HCEC 1CT (cell line): ENCODE measurements at places on chromosomes 12 and 14.

GRCh38 chr14:77498984-77499527 is 440 bp upstream of the ISM2 start:
- no peak for DNase-seq

DNA sequence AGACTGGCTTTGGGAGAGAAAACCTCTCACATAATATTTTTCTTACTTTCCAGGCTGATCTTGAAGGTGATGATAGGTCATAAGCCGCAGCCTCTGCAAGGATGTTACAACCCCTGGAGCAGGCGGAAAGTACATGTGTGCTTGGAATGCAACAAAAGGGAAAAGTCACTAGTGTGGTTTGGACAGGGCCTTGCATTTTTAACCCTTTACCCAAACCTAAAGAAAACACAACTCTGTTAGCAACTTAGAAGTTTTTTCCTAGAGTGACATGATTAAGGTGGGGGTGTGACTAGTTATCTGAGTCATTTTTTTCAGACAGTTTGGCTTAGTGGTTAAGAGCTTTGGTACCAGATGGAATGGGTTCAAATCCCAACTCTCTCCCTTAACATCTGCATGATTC is 97.0 kb downstream of the TMEM30B start:
- DNase-seq, result peak; percentile 94

DNA sequence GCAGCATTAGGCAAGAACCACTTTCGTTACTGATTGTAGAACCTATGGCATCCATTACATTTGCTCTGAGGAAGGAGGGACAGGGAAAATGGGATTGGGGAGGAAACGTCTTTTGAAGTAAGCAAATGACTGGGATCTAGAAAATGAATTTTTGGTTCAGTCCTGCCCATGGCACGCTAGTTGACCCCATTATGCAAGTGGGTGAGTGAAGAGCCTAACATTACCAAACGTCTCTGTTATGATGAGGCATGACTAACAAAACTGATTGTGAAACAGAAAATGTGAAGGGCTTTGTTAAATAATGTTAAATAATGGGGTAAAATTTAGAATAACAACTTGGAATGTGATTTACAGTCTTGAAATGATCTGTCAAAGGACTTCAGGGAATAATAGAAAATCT is 38.9 kb downstream of the CPSF2 start:
- DNase-seq, result peak; percentile 88

DNA sequence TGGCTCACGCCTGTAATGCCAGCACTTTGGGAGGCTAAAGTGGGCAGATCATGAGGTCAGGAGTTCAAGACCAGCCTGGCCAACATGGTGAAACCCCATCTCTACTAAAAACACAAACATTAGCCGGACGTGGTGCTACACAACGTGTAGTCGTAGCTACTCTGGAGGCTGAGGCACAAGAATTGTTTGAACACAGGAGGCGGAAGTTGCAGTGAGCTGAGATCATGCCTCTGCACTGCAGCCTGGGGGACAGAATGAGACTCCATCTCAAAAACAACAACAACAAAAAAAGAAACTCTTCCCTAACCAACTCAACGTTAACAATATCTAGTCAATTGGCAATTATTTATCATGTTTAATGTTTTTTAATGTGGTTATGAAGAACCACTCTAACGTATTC is 89.3 kb downstream of the EPS8 start:
- DNase-seq, result no peak
